ENCODE measurements at places on chromosomes 13 and 19.

- no peak for DNase-seq
Measured at GRCh38 chr19:48910803-48911202, 10.7 kb downstream of the NUCB1 start.

DNA sequence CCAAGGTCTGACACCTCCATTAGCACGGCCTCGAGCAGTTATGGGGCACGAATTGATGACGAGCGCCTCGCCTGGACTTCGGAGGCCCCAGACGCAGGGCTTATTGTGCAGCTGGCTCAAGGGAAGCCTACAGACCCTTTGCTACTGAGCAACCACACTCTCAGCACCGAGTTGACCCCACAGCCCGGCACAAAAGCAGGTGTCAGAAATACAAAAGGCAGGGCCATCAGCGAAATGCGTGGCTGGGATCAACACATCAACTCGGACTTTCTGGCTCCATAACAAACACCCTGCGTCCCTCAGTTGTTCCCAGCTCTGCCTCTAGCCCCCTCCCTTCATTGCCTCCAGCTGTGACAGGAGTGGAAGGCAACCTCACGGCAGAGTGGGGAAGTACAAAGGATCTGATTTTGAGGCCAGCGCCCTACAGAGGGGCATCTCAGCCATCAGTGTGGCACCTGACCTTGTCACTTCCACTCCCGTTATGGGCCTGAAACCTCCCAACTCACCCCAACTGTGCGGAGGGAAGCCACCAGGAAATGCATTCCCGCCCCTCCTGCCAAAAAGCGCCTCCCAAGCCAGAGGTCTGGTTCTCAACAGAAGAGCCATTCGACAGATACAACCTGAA is 18.0 kb downstream of the PEPD start:
- DNase-seq: no peak

DNA sequence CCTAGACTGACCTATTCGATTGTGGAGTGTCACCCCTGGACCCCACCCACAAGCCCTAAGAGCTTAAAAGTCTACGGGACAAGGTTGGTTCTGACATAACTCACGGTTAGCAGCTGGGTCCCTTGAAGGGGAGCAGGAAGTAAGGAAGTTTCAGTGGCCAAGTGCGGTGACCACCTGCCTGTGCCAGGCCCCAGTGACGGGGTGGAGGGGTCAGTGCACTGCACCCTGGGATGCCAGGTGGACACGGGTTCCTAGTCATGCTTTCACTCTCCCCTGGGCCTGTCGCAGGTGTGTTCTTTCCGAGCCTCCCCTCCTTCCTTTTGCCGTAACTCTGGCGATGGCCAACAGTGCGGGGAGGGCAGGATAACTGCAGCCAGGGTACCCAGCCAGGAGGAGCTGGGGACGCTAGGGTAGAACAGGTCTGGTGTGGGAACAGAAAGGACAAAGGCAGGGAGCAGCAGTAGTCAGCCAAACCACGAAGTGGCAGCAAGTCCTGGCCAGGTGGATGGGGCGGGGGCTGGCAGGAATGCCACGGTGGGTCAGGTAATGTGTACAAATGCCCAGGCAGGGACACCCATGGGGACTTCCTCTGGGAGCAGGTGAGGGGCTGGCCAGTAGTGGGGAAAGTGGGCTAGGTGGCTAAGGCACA is 58.3 kb downstream of the RGCC start:
- DNase-seq: no peak

- no peak for DNase-seq
Measured at GRCh38 chr19:37989855-37990254, 82.8 kb downstream of the SIPA1L3 start.

DNA sequence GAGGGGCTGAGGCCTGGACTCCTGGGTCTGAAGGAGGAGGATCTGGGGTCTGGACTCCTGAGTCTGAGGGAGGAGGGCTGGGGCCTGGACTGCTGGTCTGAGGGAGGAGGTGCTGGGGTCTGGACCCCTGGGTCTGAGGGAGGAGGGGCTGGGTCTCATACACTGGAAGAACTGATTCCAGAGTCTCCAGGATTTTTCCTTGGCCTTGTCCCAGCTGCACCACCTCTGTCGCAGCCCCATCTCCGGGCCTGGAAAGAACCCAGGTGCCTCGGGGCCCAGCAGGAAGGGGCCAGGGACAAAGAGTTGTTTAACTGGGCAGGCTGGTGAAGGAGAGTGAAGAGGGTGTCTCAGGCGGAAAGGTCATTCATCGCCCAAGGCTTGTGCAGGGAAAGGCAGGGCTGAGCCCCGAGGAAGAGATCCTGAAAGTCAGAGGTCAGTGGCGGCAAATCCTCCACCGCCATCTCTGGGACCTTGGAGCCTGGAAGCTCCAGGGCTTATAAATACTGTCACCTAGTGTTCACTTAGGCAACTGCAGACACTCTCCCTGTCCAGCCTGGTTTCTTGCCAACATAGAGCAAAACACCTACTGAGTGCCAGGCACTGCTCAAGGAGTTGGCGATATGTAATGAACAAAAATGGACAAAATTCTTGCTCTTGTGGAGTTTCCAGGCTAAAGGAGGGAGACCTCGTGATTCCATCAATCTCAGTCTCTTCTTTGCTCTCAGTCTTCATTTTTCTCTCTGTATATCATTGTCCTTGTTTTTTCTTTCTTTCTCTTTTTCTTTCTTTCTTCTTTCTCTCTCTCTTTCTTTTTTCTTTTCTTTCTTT is 4.4 kb upstream of the KCNN4 start:
- DNase-seq: no peak

- DNase-seq: peak; percentile 28
Measured at GRCh38 chr19:46299004-46299509, 2.2 kb downstream of the HIF3A start.

DNA sequence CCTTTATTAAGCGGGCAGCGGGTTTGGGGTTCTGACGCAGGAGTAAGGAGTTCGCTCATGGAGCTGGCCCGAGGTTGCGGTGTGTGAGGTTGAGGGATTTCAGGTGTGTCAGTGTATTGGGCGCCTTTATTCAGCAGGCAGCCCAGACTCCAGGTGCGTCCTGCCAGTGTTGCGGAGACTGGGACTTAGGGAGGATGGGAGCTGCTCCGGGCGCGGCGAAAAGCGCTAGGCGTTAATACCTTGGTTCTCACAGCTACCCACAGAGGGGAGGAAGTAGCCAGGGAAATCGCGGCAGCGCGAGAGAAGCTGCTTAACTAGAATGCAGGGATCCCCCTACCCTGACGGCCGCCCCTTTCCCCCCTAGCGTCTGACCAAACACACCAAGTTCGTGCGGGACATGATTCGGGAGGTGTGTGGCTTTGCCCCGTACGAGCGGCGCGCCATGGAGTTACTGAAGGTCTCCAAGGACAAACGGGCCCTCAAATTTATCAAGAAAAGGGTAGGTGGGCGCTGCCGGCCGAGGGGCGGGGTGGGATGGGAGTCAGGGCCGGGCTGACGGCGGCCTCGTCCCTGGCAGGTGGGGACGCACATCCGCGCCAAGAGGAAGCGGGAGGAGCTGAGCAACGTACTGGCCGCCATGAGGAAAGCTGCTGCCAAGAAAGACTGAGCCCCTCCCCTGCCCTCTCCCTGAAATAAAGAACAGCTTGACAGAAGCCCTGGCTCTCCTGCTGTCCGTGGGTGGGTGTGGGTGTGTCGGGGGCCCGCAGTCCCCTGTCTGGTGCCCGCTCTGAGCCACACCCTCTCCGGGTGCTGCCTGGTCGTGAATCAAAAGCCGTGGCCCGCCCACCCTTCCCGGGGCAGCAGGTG is 1.1 kb downstream of the RPL36 start:
- DNase-seq: no peak

GRCh38 chr19:32542477-32543108 is 38.4 kb upstream of the PDCD5 start:
- no peak for DNase-seq

Measured in BJ (cell line).